ENCODE measurements at places on chromosomes 1 and 21.

DNA sequence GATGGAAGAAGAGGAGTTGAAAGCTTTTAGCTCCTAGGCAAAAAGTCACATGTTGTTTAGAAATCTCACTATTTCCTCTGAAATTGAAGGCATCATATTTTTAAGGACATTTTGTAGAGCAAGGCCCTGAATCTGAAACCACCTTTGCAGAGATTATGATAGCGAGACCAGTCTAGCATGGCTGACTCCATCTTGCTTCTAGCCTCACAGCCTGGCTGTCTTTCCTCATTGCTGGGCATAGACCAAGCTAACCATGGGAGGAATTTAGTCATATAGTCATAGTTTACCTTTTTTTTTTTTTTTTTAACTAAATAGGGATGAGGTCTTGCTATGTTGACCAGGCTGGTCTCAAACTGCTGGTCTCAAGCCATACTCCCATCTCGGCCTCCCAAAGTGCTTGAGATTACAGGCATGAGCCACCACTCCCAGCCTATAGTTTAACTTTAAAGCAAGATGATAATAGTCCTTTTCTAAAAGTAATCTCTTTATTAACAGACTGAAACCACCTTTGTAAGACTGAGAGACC is 42.2 kb upstream of the ZNF326 start:
- no peak for DNase-seq

GRCh38 chr1:173639102-173639501 is 4.0 kb downstream of the TEX50 start:
- DNase-seq = no peak

- DNase-seq = no peak
These were observed 4.4 kb downstream of the LINGO4 start for GRCh38 chr1:151800830-151801229.

DNA sequence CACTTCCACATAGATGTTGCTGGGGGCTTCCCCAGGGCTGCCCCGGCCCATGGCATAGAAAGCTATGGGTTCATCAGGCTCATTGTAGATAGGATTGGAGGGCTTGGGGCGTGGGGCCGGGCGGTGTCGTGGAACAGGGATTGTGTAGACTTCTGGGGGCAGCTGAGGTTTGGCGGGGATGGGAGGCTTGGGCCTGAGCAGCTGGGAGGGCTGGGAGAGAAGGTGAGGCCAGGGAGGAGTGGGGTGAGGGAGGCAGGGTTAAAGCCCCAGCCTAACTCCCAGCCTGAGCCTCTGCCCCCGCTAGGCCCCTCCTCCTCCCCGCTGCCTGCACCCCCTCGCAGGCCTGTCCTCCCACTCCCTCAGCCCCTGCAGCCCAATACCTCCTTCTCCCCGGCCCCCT is 7.4 kb downstream of the SH2D2A start:
- no peak for DNase-seq

All from fibroblast of the aortic adventitia (primary cell).